ENCODE measurements at places on chromosomes 7 and 10. TPM values are rescaled to one million over a fixed set of nuclear protein-coding genes. Genes with fewer than 3 reads are reported as not detected.

GRCh38 chr7:43700059-43700501, 29.2 kb downstream of the COA1 start:
- no peak for DNase-seq

DNA sequence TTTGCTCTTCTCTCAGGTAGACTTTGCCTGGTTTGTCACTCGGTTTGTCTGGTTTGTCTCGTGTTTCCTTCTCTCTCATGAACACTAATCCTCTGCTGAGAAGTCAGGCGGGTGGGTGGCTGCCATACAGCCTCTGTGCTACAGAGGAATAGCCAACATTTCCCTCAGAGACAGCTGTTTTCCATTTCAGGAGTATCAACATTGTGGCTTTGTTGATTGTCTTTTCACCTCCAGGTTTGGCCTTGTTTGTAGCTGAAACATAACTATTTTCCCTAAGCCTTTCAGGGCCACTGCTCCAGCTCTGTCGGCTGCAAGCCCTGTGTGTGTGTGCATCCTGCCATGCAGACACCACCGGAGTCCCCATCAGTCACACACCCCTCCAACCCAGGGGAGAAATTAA, 122.8 kb downstream of the BAMBI start:
- DNase-seq: no peak

GRCh38 chr7:92253251-92253650, 7.5 kb downstream of the ANKIB1 start:
- no peak for DNase-seq

DNA sequence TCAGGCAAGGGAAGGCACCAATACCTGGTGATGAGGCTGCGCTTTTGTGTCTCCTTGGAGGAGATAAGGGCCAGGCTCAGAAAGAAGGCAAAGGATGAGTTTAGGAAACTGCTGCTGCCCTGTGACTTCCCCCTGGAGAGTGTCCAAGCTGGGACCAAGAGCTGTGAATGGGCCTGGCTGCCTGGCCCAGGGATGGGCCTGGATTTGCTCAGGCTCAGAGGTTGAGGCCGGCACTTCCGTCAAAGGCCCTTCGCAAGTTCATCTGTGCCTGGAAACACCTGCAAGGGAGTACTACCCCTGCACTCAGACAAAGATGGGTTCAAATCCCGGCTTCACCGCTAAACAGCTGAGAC, 50.5 kb upstream of the NANOS1 start:
- DNase-seq: peak; percentile 13

- DNase-seq: no peak
Observed at GRCh38 chr10:14365266-14365665, 34.5 kb upstream of the FRMD4A start.

DNA sequence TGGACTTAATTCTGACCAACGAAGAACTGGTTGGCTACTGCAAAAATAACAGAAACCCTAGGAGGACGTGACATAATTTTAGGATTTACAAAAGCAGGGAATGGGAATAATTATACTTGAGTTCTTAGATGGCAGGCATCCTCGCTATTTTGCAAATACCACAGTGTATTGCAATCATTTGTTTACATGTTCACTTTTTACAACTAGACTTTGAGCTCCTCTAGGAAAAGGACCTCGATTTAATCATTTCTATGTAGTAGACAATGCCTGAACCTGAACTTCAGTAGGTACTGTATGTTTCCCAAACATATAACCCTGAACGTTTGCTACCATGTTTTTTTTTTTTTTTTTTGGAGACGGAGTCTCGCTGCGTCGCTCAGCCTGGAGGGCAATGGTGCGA, 137.7 kb downstream of the CNOT4 start:
- DNase-seq: no peak

DNA sequence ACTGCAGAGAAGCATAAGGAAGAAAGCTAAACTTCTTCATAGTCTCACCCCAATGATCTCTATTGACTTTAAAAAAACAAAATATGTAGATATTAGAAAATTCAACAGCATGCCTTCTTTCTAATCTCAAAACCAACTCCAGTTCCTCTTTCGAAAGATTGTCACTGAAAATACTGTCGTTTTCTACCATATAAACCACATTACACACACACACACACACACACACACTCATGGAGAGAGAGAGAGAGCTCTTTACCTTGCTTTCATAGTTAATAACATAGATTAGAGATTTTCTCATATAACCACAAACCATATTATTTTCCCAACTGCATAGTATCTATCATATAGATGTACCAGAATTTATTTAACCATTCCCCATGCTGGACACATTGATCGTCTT, 296.2 kb upstream of the MGMT start:
- no peak for DNase-seq

GRCh38 chr10:91317541-91317940, 92.6 kb upstream of the HECTD2 start:
- DNase-seq: no peak

GRCh38 chr7:52786174-52786573, 249.3 kb upstream of the POM121L12 start:
- no peak for DNase-seq

- peak; percentile 16 for DNase-seq
Observed at GRCh38 chr7:44388089-44388970, 62.9 kb upstream of the CAMK2B start.

- DNase-seq: no peak
Observed at GRCh38 chr10:116097239-116097784, 175.7 kb downstream of the GFRA1 start.

GRCh38 chr10:86648704-86649427, 5.5 kb upstream of the OPN4 start:
- DNase-seq: peak; percentile 28

DNA sequence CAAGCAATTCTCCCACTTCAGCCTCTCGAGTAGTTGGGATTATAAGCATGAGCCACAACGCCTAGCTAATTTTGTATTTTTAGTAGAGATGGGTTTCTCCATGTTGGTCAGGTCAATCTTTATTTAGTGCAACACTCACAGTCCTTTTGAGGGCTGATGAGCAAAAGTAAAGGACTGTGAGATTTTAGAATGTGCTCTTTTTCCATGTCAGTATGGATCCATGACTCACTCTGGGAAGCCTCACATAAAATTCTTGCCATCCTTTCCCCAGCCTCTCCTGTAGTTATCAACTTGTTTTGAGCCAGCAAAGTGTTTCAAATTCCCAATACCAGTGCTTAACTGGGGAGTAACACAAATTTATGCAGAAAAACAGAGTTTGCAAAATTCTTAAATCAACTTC, 135.8 kb upstream of the CXCL12 start:
- no peak for DNase-seq

DNA sequence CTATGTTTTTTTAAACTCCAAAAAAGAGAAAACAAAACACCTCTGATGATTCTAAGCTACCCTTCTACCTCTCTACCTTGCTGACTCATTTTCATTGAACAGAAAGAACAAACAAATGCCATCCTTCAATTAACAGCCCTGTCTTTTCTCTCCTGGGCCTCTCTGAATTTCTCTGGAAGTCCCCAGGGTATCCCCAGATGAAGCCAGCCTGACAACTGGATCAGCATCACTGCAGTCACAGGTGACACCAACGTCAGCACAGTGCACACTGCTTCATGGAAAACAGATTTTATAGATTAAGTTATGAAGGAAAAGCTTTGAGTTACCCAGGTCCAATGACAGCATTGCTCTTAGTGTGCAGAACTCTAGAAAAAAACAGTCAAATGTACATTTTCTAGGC, 5.7 kb downstream of the HUS1 start:
- DNase-seq: no peak

- no peak for DNase-seq
Observed at GRCh38 chr10:60952067-60952845, 8.3 kb upstream of the RHOBTB1 start.

- no peak for DNase-seq
Observed at GRCh38 chr10:70544431-70545340, 57.9 kb downstream of the PRF1 start.

Gene TMEM184A
- 11.7 TPM for total RNA-seq

Gene PRLHR
- total RNA-seq: under 0.01 TPM

GRCh38 chr7:149859369-149859768, 14.4 kb upstream of the ATP6V0E2 start:
- DNase-seq: no peak

- no peak for DNase-seq
Observed at GRCh38 chr7:146000882-146001281, 115.7 kb upstream of the CNTNAP2 start.

GRCh38 chr10:33917069-33917780, 582.8 kb upstream of the NRP1 start:
- DNase-seq: no peak

GRCh38 chr7:29192811-29193210, 1.8 kb upstream of the CHN2 start:
- DNase-seq: no peak

DNA sequence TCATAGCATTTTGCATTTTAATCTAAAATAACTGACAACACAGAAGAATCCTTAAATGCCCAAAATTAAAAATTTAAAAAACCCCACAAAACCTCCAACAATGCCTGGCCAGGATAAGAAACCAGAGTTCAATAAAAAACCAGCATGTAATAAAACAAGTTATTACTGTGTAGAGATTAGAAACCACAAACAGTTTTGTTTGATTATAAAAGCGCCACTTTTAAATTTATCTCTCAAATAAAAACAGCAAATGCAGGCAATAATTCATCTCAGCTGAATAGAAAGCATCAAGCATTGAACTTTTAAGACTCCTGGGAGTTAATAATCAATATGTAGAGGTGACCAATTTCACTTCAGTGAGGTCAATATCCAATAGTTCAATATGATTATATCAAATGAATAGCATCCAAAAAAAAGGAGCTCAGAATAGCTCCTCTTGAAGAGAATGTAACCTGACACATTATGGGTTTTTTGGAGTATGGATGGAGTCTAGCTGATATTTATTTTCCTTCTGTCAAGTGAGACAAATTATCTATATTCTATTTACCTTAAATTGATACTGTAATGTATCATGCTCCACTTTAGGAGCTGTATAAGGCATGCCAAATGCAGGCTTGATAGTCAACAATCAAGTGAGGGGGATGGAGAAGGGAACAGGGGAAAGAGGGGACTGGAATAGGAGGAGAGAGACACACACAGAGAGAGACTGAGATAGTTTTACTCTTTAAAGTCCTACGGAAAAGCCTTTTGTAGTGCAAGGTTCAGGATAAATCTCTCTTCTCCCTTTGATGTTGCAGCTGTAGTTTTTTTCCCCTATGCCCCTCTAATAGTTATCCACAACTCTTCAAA, 130.9 kb downstream of the RSU1 start:
- DNase-seq: no peak

DNA sequence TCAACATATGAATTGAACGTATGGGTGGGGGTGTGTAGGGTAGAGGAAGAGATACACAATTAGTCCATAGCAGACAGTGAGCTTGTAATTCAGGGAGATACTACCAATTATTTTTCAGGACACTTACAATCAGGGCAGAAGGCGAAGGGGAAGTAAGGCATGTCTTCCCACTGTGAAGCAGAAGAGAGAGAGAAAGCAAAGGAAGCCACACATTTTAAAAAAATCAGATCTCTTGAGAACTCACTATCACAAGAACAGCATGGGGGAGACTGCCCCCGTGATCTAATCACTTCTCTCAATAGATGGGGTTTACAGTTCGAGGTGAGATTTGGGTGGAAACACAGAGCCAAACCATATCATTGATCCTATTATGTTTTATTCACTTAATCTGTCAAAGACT, 116.4 kb upstream of the RPA3 start:
- DNase-seq: no peak

Gene HOXA1
- 0.08 TPM for total RNA-seq

- DNase-seq: no peak
Observed at GRCh38 chr7:83613232-83613631, 35.7 kb downstream of the SEMA3E start.

Gene GATA3
- total RNA-seq: 0.09 TPM

GRCh38 chr10:63627396-63627795, 106.2 kb downstream of the REEP3 start:
- no peak for DNase-seq
